ENCODE measurements at places on chromosomes 4 and X. TPM values are rescaled to one million over a fixed set of nuclear protein-coding genes. Genes with fewer than 3 reads are reported as not detected.

SYTL5 gene
- total RNA-seq, result not detected

PDE6B gene
- 7.2 TPM for total RNA-seq

- no peak for DNase-seq
Observed at GRCh38 chrX:115017455-115017854, at the start of gene IL13RA2. IL13RA2 (minus strand) TSS chrX:115017616; CDS start chrX:115017269, 347 bp downstream.

DNA sequence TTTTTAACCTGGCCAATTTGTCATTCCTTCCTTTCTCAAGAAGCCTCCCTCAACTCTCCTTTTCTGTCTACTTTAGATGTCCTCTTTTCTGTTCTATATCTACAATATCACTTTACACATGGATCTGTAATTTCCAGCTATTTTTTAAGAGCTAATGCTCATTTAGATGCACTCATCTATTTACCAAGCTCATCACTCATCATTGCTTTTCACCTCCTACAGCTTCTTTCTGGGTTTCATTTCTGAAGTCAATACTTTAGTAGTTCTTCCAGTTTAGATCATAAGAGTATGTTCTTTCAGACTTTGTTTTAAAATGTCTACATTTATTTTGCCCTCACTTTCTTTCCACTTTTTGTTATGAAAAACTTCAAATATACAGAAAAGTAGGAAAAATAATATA is 466.9 kb downstream of the MID1IP1 start:
- DNase-seq, result no peak

DNA sequence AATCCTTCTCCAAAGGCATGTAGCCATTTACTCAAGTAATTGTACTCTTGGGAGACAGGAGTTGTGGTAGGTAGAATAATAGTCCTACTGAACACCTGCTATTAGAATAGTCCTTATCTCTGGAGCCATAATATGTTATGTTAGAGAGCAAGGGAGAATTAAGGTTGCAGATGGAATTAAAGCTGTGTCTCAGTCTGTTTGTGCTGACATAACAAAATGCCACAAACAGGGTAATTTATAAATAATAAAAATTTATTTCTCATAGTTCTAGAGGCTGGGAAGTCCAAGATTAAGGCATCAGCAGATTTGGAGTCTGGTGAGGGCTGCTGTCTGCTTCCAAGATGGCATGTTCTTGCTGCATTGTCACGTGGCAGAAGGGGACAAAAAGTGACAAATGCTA is 24.2 kb upstream of the FRAS1 start:
- DNase-seq, result no peak

GRCh38 chrX:80420147-80420546 is at the start of gene TENT5D:
TENT5D (plus strand) TSS chrX:80420447; CDS start chrX:80442540, 22,093 bp downstream.
- no peak for DNase-seq

GRCh38 chr4:65552057-65552456 is 118.2 kb downstream of the EPHA5 start:
- DNase-seq, result no peak

DNA sequence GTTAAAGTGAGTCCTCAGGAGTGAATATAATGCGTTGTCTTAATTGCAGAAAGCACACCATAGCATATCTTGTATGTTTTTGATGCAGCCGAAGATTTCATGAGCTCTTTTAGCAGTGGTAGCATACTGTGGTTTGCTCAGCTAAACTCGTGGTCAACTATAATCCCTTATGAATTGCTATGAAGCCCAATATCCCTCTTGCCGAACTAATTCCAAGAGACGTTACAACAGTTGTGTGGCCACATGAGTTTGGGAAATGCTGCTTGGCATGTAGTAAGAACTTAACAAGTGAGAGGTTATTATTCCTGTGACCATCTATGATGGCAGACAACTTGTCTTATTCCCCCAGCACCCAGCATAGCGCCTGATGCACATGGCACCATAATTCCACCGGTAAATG is 30.7 kb downstream of the SYAP1 start:
- no peak for DNase-seq

DNA sequence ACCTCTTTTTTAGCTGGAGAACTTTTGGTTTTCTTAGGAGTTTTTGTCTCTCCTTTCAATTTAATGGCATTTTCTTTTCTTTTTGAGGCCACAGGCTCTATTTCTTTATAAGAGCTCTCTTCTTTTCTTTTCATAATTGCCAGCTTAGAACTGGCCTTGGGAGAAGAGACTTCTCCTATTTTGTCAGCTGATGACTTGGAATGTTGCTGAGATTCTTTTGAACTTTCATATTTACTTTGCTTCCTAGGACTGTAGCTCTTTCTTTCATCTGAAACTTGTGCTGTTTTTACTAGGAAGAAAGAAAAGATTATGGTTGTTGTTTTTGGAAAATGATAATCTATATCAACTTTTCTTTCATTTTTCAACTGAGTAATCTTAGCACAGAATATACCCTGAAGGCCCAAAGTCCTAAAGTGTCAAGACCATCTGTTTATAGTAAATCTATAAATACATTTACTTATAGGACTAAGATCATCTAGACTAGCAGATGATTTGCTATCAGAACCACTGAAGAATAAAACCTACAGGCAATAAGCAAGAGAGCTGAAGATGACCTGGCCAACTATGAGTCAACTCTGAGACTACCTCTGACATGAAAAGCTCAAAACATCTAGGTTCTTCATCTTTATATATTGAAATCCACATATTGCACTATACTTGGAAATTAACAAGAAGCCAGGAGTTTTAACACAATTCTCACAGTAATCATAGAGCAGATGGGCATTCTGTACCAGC is 45.6 kb downstream of the RFC1 start:
- DNase-seq, result no peak

DNA sequence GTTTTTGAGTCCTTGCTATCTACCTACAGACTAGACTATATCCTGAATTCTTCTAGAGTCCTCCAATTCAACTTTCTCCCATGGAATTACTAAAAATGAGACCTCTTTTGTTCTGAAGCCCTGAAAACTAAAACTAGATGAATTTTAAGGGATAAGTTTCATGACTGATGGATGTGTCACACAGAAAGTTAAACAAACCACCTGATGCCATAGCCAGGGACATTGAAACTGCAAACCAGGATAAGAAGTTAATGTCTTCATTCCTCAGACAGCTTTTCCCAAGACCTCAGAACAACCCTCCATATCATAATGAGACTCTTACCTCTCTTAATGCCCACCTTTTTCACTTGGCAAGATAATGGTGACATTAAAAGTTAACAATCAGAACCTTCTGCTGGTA is 81.5 kb upstream of the PTPN13 start:
- DNase-seq, result no peak

DNA sequence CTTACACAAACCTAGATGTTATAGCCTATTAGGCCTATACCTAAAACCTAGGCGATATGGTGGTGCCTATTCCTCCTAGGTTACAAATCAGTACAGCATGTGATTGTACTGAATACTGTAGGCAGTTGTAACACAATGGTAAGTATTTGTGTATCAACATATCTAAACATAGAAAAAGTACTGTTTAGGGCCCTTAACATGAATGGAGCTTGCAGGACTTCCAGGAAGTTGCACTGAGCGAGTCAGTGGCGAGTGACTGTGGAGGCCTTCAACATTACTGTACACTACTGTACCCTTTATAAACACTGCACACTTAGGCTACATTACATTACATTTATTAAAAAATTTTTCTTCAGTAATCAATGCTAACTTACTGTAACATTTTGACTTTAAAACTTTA is 37.8 kb downstream of the WWC2 start:
- no peak for DNase-seq
